Right atrium auricular region (tissue), 2 donors: ENCODE measurements at places on chromosomes 12 and 14. TPM values are rescaled to one million over a fixed set of nuclear protein-coding genes. Genes with fewer than 3 reads are reported as not detected.

GRCh38 chr12:115945491-115945885, 332.0 kb downstream of the MED13L start:
- H3K27me3 ChIP-seq = no peaks in the 10 kb centered on the region
- no peaks in the 10 kb centered on the region for H3K36me3 ChIP-seq
- H3K27ac ChIP-seq = no peak overlapping the region
- no peak overlapping the region for H3K4me3 ChIP-seq
- no peak for DNase-seq

Gene RPL10L
- not detected for total RNA-seq

DNA sequence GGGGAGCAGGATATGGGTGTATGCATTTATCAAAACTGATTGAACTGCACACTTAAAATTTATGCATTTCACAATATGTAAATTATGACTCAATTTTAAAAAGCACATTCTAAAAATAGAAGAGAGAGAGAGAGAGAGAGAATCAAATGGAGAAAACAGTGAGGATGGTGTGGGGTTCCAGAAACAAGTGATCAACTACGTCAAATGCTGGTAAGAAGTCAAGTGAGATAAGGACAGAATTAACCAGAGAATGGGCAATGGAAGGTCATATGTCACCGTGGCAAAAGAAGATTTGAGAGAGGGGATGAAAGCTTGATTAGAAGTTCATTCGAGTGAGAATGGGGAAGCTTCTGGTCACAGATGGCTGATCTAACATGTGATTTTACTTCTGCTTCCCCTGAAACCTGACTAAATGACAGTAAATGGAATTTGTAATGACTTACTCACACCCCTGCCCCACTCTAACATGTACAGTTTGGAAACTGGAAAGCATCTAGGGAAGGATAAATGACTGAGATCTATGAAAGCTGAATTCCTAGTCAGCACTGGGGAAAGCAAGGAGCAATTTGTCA, 276.5 kb upstream of the AMIGO2 start:
- no peak for DNase-seq
- H3K4me3 ChIP-seq = no peak overlapping the region
- no peaks in the 10 kb centered on the region for H3K27me3 ChIP-seq
- peaks cover 5% of the 10 kb centered on the region for H3K4me1 ChIP-seq

DNA sequence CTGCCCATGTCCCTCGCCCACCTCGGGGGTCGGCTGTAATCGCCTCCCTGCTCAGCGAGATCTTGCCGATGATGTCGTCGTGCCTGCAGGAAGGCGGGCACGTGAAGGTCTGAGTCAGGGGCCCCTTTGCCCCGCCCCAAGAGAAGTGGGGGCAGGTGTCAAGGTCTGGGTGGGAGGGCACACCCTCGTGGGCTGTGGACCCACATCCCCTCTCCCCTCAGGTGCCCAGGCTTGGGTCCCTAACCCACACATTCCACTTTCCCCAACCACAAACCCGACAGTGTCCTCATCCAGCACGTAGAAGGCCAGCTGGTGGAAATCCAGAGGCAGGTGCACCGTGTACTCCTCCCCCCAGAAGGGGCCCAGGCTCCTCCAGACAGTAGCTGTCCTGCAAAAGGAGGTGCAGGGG, 7.8 kb downstream of the RASAL1 start:
- H3K27me3 ChIP-seq = no peaks in the 10 kb centered on the region
- DNase-seq = no peak
- H3K27ac ChIP-seq = no peak overlapping the region
- no peaks in the 10 kb centered on the region for H3K4me1 ChIP-seq
- no peak overlapping the region for H3K4me3 ChIP-seq

GRCh38 chr12:19421503-19422282, 17.6 kb upstream of the AEBP2 start:
- no peaks in the 10 kb centered on the region for H3K36me3 ChIP-seq
- no peak overlapping the region for H3K27ac ChIP-seq
- DNase-seq = no peak
- H3K4me3 ChIP-seq = no peak overlapping the region
- H3K4me1 ChIP-seq = no peaks in the 10 kb centered on the region
- no peaks in the 10 kb centered on the region for H3K27me3 ChIP-seq

- H3K27me3 ChIP-seq = no peaks in the 10 kb centered on the region
- H3K27ac ChIP-seq = no peak overlapping the region
- no peak for DNase-seq
- H3K4me3 ChIP-seq = no peak overlapping the region
- H3K36me3 ChIP-seq = no peaks in the 10 kb centered on the region
Observed at GRCh38 chr14:89432226-89432625, 15.2 kb upstream of the FOXN3 start.

GRCh38 chr12:124509676-124510300, 57.6 kb downstream of the NCOR2 start:
- peaks cover 100% of the 10 kb centered on the region for H3K4me1 ChIP-seq
- DNase-seq = peak; percentile 90
- no peaks in the 10 kb centered on the region for H3K36me3 ChIP-seq

- H3K27ac ChIP-seq = no peak overlapping the region
- H3K4me3 ChIP-seq = no peak overlapping the region
- no peak for DNase-seq
- no peaks in the 10 kb centered on the region for H3K27me3 ChIP-seq
Observed at GRCh38 chr14:50985859-50986331, 41.6 kb upstream of the PYGL start.

DNA sequence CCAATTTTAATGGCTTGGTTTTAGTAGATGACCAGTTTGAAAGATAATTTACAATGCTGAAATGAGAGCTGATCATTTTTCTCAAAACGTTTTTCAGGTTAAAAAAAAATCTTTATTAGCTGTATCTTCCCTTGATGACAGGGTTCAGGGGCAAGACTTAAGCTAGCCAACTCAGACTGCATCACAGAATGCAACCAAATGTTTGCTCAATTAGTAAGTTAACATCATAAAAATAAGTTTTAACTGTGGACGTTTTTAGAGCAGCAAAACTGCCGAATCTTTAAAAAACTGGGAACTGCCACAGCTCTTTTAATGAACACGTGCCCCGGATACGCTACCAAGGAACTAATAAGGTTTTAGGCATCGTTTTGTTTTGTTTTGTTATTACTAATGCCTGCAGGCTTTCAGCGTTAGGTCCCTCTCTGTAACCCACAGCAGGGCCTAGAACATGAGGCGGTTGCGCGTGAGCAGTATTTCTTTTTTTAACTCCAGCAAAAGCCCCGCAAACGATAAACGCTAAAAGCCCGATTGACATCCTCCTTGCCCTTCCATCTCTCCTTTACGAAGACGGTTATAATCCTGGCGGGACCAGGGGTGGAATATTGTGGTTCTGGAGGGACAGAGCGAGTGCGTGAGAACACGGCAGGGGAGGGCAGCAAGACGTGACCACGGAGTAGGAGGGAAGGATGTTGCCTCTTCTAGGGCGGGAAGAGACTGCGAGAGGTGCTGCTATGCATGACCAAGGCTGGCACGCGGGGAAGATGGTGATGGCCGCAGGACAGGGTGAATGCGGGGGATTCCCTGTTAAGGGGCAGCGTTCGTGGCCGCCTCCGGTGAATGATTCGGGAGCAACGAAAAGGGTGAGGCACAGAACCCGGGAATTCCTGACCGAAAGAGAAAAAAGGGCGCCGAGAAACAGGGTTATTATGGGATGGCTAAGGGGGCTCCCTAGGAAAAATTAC, 652 bp downstream of the SUPT16H start:
- H3K4me1 ChIP-seq = peaks cover 18% of the 10 kb centered on the region
- peak overlapping the region; percentile 74 for H3K4me3 ChIP-seq
- DNase-seq = no peak
- peaks cover 9% of the 10 kb centered on the region for H3K36me3 ChIP-seq

Gene SERPINA6
- not detected for total RNA-seq
